CD4-positive, alpha-beta T cell treated with Interleukin-4 for 1 hour (primary cell): ENCODE measurements at places on chromosomes 12 and 14.

DNA sequence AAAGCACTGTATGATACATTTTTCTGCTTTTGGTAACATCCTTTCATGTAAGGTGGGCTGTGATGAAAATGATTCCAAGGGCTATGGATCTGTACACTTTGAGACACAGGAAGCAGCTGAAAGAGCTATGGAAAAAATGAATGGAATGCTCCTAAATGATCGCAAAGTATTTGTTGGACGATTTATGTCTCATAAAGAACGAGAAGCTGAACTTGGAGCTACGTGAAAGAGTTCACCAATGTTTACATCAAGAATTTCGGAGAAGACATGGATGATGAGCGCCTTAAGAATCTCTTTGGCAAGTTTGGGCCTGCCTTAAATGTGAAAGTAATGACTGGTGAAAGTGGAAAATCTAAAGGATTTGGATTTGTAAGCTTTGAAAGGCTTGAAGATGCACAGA is 22.1 kb upstream of the SRGAP1 start:
- DNase-seq = no peak

DNA sequence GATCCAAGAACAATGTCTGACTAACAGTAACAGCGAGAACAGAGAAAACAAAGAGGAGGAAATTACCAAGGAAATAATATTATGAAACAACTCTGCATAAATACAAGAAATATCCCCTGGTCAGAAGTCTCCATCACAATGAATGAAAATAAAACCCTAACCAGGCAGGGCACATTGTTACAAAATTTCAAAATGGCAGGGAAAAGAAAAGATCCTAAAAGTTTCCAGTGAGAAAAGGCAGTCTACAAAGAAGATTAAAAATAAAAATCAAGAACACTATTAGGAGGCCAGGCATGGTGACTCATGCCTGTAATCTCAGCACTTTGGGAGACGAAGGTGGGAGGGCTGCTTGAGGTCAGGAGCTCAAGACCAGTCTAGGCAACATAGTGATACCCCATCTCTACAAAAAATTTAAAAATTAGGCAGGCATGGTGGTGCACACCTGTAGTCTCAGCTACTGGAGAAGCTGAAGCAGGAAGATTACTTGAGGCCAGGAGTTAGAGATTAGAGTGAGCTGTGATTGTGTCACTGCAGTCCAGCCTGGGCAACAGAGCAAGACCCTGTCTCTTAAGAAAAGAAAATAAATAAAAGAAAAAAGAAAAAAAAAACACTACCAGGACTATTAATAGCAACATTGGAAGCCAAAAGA is 47.8 kb downstream of the FERMT2 start:
- no peak for DNase-seq

DNA sequence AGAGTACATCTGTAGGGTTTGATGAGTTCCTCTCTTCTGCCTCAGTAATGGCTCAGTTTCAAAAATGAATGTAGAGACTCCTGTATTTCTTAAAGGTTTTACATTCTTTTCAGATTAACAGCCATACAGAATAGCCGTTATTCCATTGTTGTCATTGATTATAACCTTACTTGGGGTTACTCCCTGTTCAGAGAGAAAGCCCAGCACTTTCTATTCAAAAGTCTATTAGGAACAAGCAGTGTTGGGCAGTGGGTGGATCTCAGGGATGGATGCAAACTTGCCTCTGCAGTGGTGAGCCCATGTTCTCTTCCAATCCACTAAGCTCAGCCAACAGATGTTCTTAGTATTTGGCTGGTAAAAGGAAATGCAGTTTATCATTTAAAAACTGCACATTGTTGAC is 342.6 kb upstream of the E2F7 start:
- no peak for DNase-seq

- DNase-seq = no peak
These were observed 10.4 kb downstream of the KRT83 start for GRCh38 chr12:52310622-52311284.
